Brain (organoid and tissue), 16 donors: ENCODE measurements at places on chromosomes 4 and X.
A peak's percentile ranks its signal among the peaks of the same experiment; 100 is the strongest.

DNA sequence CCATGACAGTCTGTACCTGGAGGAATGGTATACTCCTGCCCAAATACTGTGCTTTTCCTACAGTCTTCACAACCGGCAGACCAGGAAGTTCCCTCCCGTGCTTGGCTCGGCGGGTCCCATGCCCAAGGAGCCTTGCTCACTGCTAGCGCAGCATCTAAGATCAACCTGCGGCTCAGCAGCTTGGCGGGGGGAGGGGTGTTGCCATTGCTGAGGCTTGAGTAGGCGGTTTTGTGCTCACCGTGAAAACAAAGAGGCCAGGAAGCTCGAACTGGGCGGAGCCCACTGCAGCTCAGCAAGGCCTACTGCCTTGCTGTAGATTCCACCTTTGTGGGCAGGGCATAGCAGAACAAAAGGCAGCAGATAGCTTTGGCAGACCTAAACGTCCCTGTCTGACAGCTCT, 152.7 kb downstream of the TEX11 start:
- DNase-seq = no peak

DNA sequence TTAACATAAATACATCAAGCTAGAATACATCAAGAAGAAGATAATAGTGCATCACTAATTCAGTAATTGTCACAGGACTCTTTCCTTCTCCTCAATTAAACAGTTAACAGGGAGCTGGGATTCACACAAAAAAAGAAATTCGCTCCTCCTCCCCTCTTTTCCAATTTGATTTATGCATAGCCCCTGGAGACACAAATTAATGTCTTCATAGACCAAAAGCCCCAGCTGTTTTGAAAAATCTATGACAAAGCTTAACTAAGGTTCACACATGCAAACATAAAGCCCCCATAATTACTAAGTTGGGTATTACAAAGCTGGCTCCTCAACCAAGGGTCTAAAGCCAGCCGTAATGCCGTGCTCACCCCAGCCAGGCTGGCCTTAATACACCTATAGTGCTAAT, 61.2 kb downstream of the ENOX2 start:
- peak; percentile 36 for DNase-seq

- DNase-seq = no peak
These were observed 111.3 kb downstream of the PSAPL1 start for GRCh38 chr4:7323461-7323871.

GRCh38 chr4:87317527-87317926, 5.2 kb downstream of the HSD17B13 start:
- DNase-seq = no peak

DNA sequence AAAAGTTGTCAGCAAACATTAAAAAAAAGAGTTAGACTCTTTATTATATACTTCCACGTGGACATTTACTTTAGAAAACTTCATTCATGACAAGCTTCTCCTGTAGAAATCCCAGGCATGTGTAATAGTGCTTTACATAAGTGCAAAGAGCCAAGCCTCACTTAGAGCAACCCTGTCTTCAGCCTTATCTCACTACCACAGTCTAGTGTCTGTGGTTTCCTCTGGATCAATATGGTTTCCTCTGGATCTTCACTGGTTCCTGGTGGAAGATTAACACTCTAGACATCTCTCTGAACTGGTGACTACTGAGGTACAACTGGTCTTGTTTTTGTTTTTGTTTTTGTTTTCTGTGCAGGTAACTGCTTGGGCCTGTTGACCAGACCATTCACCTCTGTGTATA, 18.4 kb upstream of the ARMCX5 start:
- DNase-seq = no peak
